Stimulated activated CD4-positive, alpha-beta T cell treated with anti-CD3 and anti-CD28 coated beads, Interleukin-4, amount 100 ng/mL, for 48 hours (primary cell): ENCODE measurements at places on chromosomes 12 and 14.

DNA sequence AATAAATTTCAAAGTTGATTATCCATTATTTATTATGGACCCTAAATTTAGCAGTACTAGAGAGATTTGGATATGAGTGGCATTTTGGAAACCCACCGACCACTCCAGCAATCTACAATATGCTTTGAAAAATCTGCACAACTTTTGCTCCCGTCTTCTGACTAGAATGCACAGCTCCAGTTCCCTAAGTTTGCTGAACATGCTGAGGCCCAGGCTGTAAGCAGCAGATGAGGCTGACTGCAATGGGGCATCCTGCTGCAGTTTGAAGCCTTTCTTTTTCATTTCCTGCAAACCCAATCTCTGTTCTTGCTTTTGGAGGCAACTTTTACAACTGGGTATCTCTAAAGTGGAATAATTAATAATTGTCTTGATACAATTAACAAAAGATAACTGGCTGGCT lies 405.8 kb downstream of the ATP23 start:
- DNase-seq = no peak

- no peak for DNase-seq
Measured at GRCh38 chr14:103763730-103764488, 48.3 kb downstream of the ZFYVE21 start.

GRCh38 chr14:80850197-80850814 lies 91.2 kb downstream of the CEP128 start:
- no peak for DNase-seq

- no peak for DNase-seq
Measured at GRCh38 chr12:105980085-105980484, 158.7 kb downstream of the NUAK1 start.

DNA sequence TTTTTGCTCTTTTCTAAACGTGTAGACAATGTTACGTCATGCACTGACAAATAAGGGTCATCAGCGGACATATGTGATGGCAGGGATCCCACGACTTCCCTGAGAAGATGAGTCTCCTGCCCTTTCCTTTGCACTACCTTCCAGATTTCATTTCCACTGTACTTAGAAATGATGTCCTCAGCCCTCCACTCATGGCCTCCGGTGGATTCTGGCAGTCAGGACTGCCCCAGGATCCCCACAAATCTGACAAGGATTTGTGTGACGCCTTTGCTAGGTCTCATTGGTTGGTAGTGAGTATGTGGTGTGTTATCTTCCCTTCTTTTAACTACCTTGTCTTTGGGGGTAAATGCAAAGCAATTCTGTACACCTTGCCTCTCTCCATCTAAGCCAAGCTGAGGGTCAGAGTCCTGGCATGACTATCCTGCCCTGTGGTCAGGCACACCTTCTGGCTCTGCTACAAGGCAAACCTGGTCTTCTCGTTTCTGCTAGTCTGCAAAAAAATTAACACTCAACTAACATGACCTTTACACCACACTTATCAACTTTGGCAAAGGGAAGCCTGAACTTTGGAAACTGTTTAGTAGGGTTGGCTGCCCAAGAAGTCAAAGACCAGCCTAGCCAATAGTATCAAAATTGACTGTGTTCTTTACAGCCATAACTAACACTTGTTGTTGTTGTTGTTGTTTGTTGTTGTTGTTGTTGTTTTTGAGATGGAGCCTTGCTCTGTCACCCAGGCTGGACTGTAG lies 17.3 kb upstream of the DHRS4 start:
- DNase-seq = no peak

GRCh38 chr12:48061938-48062719 lies 43.8 kb downstream of the SENP1 start:
- DNase-seq = no peak

DNA sequence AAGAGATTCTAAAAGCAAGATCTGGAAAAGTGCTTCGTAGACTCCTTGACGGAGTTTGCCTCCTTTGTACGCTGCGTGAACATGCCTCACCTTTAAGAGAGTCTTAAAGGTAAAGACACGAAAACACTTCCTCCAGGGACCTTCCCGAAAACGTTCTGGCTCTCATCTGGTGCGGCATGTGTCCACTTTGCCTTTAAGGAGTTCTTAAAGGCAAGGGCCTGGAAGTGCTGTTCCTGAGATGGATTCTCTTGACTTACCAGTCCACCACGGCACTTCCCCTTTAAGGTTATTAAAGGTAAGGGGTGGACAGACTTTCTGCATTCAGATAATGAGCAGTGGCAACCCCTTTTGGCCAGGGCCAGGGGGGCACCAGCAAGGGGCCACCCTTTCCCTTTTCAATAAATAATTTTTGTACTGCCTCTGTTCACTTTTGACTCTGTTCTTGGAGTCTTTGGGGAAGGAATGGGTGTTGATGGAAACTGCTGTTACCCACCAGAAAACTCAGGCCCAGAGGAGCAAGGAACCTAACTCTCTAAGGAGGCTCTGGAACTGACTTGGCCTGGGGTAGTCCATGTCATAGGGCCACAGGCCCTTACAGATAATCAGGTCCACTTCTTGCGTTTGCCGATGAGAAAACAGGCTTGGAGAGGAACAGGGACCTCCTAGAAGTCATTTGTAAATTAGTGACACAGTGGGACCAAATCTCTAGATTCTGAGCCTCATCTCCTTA lies 4.4 kb downstream of the REM2 start:
- peak; percentile 18 for DNase-seq

GRCh38 chr12:42590330-42590934 lies 886 bp upstream of the PRICKLE1 start:
- DNase-seq = no peak

DNA sequence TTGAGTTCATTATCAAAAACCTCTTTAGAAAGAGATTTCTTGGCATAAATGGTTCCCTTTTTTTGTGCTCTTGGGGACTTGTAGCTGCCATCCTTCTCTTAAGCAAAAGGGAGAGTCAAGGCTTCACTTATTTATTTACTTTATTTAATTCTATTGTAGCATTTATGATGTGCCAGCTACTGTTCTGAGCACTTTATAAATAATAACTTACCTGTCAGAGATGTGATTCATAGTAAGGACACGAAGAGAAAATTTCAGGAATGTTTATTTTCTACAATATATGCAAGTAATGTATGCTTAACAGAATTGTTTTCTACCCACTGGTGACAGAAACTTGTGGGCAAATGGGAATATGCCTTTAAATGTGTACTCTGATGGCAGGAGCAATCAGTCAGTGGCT lies 33.3 kb downstream of the TMEM117 start:
- DNase-seq = no peak

DNA sequence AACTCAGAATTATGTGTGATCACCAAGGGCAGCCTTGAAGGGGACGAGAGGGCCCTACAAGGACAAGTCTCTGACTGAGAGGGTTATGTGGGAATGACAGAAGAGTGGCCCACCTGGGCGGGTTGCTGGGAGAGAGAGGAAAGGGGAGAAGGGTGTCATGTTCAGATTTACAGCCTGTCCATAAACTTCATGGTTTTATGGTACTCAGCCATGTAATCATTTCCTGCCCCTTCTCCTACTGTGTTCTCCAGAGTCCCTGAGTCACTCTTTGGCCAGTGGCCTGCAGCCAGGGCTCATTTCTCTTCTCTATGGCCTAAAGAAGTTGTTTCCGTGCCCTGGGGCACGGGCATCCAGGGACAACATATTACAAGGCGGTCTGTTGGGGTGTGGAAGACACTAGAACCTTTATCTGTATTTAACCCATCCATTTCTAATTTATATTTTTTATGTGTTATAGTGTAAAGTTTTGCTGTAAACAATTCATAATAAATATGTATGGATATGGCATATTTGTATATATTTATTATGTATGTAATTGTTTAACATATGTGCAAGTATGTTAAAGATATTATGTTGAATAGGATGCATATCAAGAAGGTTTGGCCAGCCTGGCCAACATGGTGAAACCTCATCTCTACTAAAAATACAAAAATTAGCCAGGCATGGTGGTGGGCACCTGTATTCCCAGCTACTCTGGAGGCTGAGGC lies 26.9 kb downstream of the DDX47 start:
- DNase-seq = no peak

- DNase-seq = no peak
Measured at GRCh38 chr12:92784356-92784755, 81.6 kb downstream of the PLEKHG7 start.

GRCh38 chr14:102695167-102695555 lies 82.1 kb upstream of the TRAF3 start:
- no peak for DNase-seq

DNA sequence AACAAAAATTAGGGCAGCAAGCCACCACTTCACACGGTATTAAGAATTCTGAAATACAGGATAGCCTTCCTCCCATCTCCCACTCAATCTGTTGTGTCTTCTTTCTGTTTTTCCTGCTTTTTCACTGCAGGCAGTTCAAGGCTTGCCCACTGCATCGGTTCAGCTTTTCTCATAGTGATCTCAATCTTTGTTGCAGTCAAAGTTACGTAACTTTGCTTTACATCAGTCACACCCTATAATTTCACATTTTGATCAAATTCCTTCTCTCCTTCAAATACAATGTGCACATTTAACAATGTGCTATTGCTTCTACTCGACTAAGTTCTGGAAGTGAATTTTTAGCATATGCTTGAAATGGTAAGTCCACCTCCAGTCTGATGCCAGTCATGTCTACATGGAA lies 217.6 kb downstream of the EFCAB11 start:
- DNase-seq = no peak

DNA sequence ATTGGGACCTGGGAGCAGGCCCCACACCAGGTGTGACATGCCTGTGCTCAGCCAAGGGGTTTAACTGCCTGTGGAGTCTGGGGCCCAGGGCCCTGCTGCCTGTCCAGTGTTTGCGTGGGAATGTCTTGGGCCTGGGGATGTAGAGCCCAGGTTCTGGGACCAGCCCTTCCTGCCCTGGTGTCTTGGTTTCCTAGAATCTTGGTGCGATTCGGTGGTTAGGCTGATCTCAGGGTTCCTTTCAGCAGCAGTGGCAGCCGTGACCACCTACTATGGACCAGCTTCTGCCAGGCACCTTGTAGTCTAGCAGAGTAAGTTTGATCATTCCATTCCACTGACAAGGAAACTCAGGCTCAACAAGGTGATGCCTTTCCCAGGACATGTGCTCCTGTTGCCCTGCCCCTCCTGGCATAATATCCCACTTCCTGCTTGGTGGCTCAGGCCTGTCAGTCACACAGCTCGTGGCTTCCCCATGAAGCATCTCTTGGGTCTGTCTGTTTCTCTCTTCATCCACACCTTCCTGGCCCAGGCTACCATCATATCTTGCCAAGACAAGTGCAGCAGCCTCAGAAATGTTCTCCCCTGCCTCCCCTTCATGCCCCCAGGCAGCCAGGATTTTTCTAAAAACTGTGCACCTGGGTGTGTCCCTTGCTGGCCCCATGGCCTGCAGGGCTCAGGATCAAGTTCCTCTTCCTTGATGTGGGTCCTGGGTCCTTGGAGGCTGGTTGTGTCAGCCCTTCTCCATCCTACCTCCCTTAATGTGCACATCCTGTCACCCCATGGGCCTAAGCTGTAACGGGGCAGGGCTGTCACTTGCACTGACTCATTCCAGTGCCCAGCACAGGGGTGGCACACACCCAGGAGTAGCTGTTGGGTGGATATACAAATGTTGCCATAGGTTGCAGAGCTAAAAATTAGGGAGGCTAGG lies 101.6 kb downstream of the SLC25A47 start:
- DNase-seq = no peak

DNA sequence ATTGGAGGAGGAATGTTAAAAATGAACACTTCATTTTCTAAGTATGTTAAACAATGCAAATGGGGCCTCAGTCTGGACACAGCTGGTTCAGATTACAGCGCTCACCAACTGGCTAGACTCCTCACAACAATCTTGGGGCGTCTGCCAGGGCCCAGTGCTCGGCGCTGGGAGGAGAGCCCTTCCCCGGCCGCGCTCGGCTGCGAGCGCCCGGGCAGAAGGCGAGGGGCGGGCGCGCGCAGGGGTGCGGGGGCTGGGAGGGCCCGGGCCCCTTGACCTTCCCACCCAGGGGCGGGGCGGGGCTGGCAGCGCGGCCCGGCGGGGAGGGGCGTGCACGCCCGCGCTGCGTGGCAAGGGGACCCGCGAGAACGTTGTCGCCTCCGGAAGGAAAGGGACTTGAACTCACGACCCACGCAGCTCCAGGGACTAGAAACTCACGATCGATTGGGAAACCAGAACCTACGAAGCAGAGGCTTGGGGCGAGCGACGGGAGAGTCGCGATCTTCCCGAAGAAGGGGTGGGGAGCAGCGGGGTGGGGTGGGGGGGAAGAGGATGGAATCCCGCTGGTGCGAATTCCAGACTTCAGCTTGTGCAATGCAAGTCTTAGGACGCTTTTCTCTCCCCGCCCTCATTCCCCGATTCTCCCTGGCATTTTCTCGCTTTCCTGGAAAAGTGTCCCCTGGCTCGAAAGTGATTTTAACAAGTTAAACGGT lies at the start of gene FBLN5:
TSS of gene FBLN5 (minus strand) at position 220 of the 710 bp plus-strand sequence. CDS start 465 bp downstream, outside the sequence.
- DNase-seq = peak; percentile 40

- no peak for DNase-seq
Measured at GRCh38 chr14:66498311-66498710, 9.6 kb upstream of the GPHN start.

GRCh38 chr12:34363050-34363673 lies 340.9 kb downstream of the ALG10 start:
- DNase-seq = no peak

GRCh38 chr14:21191261-21191808 lies 35.5 kb upstream of the OR5AU1 start:
- DNase-seq = no peak

GRCh38 chr12:42019746-42020145 lies 124.9 kb downstream of the GXYLT1 start:
- DNase-seq = no peak

- DNase-seq = no peak
Measured at GRCh38 chr14:61342486-61342885, 21.1 kb downstream of the PRKCH start.

GRCh38 chr12:113880988-113881962 lies 84.8 kb downstream of the RBM19 start:
- DNase-seq = no peak

- DNase-seq = no peak
Measured at GRCh38 chr12:84585776-84586395, 326.7 kb downstream of the SLC6A15 start.

DNA sequence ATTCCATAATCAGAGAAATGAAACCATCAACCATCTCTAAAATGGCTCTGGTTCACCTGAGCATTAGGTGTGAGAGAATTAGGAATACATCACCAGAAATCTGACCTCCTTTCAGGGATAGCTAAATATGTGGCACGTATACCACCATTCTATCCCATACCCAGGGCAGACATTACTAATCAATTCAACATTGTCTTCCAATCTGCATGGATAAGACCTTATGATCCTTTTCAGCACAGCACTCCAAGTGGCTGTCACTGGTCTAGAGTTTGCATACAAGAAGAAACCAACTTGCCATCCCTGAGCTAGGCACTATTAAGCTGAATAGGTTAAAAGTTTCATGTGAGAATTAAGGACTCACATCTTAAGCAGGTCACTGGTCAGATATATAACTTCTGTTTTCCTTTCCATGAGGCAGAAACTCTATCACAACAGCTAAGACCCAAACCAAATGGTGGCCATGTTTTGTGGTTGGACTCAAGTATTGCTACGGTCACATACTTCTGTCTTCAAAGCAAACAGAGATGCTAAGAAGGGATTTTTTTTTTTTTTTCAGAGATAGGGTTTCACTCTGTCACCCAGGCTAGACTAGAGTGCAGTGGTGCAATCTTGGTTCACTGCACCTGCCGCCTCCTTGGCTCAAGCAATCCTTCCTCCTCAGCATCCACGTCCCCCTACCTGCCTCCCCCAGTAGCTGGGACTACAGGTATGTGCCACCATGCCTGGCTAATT lies 249.0 kb downstream of the DPF3 start:
- DNase-seq = no peak

GRCh38 chr12:106096376-106096775 lies 42.4 kb downstream of the NUAK1 start:
- DNase-seq = no peak
